H54 (cell line): ENCODE measurements at places on chromosomes 1 and 21.

- DNase-seq, result no peak
Observed at GRCh38 chr21:30227633-30228404, 11.9 kb upstream of the CLDN8 start.

DNA sequence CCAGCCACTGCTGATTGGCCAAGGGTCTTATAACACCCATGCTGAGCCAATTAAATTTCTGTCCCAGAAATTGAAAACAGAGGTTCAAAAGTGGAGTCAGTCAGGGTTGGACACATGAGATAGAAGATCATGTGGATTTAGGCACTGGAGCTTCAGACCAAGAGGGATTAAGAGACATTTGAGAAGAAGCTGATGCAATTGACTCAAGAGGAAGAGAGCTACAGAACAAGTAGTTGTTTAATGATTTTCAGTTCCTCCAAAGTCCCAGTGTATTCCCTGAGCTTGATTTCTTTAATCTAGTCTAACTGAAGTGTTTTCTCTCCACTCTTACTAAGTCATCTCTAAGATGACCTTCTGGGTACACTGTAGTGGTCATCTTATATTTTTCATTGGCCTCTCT, 227.1 kb downstream of the DUSP10 start:
- no peak for DNase-seq

DNA sequence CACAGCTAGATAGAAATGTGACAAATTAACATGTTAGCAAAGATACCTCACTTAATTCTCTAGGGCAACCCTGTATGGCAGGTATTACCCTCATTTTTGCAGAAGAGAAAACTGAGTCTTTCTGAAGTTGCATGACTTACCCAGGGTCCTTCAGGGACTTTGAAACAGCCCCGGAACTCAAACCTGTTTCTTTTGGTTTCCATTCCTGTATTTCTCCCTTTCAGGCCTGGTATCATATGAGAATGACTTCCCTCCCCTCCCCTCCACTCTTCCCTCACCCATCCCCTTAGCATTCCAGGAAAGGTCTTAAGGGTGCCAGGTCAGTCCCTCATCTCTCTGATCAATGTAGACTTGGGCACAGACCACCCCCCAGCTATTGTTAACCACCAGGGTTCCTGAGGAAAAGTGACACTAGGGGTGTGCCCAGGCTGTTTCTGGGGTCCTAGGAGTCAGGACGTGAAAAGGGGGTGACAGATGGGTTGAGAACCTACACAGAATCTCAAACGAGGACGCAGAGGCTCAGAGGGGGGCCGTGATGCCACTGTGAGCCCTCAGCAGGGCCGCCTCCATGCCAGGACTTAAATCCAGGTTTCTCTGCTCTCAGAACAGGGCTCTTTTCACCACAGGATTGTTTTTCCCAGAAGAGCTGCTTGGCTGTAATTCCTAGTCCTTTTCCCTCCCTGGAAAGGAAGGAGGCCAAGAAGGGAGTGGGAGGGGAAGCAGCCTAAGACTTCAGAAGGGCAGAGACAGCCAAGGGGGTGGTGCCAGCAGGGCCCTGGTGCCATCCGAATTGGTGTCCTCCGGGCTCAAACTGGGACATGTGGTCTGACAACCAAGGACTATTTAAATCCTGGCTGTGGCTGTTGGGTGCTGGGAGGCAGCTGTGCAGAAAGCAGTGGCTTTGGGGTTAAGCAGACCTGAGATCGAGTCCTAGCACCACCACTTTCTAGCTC, 2.1 kb upstream of the WASF2 start:
- DNase-seq, result no peak

- peak; percentile 67 for DNase-seq
Observed at GRCh38 chr1:94061513-94062443, 59.2 kb downstream of the ABCA4 start.

GRCh38 chr1:48844187-48844586, 67.5 kb upstream of the BEND5 start:
- DNase-seq, result no peak

DNA sequence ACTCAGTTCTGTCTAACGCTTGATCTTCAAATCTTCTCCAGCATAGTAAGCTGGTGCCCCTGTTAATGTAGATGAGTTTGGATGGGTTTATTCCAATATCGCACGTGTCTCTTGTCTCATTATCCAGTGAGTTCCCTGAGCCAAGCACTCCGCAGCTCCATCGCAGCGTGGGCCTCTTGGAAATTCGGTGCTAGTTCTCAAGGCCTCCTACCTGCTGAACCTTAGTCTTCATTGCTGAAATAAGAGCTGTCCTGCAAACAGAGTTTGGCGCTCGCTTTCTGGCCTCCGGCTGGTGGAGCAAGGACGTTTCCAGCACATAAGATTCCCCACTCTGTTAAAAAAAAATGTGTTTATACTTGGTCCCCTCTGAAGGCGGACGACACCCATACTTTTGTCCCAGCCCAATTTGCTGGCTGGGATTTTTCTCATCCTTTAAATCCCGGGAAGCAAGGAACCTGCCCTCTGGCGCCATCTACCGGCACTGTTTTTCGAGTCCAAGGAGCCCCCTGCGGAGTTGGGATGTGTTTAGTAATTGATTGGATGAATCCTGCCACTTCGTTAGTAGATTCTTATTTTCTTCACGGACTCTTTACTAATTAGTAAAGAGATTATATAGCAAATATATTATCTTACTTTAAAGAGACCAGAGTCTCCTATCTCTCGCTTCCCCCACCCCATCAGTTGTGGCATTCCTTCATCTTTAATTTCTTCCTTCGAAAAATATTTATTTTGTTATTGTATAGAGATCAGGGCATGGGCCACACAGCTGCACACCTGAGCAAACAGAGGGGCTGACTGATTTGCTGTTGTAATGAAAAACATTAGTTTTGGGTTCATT, 14.7 kb downstream of the JUN start:
- DNase-seq, result no peak

- DNase-seq, result no peak
Observed at GRCh38 chr1:54849219-54850068, 37.6 kb downstream of the DHCR24 start.

DNA sequence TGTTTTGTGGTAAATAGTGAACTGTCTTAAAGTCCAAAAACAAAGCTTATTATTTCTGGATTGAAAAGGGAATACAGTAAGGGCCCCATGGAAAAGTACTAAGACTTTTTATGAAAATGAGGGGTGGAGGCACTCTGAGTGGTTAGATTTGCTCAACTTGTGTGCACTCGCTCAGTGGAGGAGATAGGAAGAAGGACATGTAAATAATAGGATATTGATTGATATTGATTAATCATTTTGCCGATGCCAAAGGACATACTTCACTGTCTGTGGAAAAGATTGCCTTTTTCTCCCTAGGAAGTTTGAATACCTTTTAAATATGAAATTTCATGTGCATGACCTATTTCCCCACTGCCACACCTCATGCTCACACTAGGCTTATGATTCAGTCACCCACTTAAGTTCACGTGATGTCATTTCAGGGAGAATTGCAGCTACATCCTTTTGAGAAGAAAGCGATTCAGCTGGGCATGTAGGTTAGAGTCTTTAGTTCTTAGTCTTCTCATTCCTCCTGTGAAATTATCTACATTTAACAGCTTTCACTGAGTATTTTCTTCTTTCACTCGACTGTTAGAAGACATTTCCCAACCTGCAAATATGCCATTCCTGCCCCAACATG, 5.0 kb downstream of the MTR start:
- no peak for DNase-seq

- DNase-seq, result no peak
Observed at GRCh38 chr1:110551278-110551809, 32.4 kb upstream of the KCNA10 start.

DNA sequence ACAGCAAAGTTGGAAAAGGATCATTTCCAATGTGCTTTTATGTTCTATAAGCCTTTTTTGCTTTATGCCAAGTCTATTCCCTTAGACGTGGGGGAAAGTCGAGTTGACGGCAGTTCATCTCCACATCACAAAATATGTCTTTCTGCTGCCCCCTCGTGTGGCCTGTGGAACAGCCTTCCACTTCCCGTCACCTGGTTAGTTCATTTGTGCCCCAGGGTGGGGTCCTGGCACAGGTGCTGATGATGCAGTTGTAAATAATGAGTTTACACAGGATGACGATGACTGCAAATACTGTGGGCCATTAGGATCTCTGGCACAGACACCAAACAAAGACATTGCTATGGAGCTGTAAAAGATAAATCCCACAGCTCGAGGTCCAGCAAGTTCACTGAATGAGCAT, 10.0 kb upstream of the OTUD3 start:
- no peak for DNase-seq

- DNase-seq, result no peak
Observed at GRCh38 chr1:205782627-205783432, 7.5 kb upstream of the RAB29 start.

DNA sequence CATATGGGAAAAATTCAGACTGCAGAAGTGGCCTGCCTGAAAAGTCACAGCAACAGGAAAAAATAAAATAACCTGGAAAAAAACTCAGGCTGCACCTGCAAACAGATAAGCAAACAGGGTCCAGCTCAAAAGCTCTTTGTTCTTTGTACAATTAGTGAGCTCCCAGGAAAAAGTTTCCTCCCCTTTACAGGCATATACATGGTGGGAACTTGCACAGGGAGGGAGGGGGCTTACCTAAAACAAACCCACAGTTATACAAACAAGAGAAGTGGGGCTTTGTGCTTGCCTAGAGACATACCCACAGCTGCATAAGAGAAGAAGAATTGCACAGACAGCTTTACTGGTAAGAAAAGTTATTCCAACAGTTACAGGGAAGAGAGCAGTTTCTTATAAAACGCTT, 31.7 kb upstream of the COG2 start:
- DNase-seq, result no peak

DNA sequence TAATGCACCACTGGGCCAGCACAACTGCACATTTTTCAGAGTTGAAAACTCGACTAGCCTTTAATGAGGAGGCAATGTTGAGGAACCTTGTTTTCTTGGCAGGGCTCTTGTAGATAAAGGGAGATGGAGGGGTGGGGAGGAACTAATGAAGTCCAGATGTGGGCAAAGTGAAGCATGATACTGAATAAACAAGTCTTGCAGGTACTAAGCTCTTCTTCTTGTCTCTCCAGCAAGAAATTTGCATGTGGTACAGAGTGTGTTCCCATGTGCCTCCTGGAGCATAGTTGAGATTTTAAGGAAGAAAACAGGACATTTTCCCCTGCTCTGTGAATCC, 47.0 kb downstream of the PLPP3 start:
- DNase-seq, result no peak

GRCh38 chr1:200038325-200038980, 10.9 kb downstream of the NR5A2 start:
- no peak for DNase-seq

GRCh38 chr1:157284451-157284850, 146.3 kb upstream of the ETV3 start:
- no peak for DNase-seq

- DNase-seq, result no peak
Observed at GRCh38 chr1:29812408-29813135, 576.2 kb downstream of the PTPRU start.

GRCh38 chr1:53553734-53554509, 94.7 kb downstream of the DMRTB1 start:
- no peak for DNase-seq

DNA sequence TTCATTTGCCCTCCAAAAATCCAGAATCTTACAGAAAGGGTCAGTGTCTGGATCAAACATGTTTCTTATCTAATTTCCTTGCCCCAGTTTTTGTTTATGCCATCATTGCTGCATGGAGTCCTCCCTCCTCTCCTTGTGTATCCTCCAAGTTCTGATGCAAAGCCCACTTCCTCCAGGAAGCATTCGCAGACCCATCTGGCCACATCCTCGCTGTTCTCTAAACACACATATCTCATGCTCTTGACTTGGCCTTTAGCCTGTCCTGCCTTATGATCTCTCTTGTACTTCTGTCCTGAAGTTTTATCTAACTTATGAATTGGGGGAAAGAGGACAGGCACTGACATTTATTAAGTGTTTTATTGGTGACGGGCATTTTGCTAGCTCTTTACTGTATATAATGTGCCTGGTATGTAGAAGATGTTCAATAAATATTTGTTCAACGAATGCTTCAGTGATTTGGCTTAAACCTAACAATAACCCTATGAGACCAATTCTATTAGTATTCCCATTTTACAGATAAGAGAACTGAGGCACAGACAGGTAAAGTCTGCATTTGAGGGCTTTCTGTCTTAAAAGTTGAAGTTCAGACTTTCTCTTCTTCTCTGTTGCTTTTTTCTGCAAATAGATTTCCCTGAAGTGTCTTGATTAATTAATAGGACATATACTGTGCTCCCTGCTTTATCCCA, 19.2 kb upstream of the ID3 start:
- DNase-seq, result no peak

GRCh38 chr1:184301227-184301626, 85.6 kb upstream of the C1orf21 start:
- no peak for DNase-seq

DNA sequence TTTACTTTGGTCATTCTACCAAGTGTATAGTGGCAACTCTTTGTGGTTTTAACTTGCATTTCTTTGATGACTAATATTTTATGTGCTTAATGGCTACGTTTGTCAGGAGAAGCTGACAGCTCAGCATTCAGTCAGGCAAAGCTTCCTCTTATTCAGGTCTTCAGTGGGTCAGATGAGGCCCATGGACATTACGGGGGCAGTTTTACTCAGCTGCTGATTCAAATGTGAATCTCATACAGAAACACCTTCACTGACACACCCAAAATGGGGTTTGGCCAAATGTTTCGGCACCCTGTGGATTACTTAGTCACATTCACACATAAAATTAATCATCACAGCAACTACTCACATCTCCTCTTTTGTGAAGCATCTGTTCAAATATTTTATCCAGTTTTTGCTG, 104.9 kb upstream of the PLD5 start:
- peak; percentile 6 for DNase-seq

- peak; percentile 26 for DNase-seq
Observed at GRCh38 chr21:38712071-38712470, 93.7 kb upstream of the ETS2 start.

- no peak for DNase-seq
Observed at GRCh38 chr1:11802616-11802972, 3.2 kb downstream of the MTHFR start.

DNA sequence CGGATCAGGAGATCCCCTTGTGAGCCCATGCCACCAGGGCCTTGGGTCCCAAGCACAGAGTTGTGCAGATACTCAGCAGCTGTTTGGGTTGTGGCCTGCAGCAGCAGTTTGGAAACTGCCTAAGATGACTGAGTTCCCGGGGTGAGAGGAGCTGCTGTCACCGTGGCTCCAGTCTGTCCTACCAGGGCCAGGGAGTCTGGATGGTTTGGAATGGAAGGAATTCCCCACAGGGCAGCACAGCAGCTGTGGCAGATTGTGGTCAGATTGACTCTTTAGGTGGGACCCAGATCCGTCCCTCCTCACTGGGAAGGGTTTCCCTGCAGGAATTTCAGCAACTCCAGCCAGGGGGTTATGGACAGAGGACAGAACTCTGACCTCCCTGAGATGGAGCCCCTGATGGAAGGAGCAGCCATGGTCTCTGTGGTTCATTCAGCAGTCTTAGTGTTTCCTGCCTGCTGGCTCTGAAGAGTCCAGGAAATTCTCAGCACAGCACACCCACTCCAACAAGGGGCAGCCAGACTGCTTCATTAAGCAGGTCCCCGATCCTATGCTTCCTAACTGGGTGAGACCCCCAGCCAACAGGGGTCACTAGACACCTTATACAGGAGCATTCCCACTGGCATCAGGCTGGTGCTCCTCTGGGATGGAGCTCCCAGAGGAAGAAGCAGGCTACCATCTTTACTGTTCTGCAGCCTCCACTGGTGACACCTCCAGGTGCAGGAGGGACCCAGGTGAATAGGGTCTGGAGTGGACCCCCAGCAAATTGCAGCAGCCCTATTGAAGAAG, 51.5 kb upstream of the TNFSF4 start:
- DNase-seq, result no peak

- no peak for DNase-seq
Observed at GRCh38 chr1:225767634-225768540, 9.7 kb upstream of the SRP9 start.

GRCh38 chr1:217535601-217536377, 95.1 kb downstream of the GPATCH2 start:
- DNase-seq, result no peak
